ENCODE measurements at places on chromosomes 3 and 15.

DNA sequence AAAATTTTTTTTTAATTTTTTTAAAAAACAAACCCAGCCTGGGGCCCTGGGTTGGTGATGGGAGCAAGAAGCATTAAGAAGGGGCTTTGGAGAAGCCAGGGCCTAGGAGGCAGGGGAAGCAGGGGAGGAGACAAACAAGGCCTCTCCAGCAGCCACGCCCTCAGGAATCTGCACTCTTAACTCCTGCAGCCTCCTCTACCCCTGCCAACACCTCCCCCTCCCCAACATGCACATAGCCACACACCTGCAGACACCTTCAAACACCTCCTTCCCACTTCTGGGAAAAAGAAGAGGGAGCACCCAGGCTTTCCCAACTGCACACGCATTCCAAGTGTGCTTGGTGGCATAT lies 2.7 kb upstream of the DCAF1 start:
- no peak for DNase-seq

DNA sequence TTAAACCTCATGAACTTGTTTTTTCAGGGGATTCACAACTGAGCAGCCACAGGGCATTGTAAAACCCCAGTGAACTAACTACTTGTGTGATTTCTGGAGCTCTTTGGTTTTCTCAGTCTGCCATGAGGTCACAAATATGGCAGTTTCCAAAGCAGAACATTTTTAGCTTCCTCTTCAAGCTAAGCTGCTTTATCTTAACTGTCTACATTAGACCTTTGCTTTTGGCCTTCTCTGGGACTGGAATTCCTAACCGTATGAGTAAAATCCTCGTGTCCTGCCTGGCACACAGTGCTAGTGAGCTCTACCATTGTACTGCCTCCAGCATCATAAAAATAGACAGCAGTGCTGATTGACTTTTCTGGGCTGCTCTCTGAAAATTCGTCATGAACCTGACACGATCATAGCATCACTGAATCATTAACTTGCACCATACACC lies 22.1 kb downstream of the CDIN1 start:
- no peak for DNase-seq

GRCh38 chr15:91116113-91117067 lies 16.3 kb downstream of the SV2B start:
- no peak for DNase-seq

GRCh38 chr3:180282386-180282785 lies 245.6 kb upstream of the PEX5L start:
- DNase-seq: no peak

- peak; percentile 27 for DNase-seq
These were observed 27.7 kb upstream of the ANO10 start for GRCh38 chr3:43649365-43649968.

Measured in T47D (cell line).